ENCODE measurements at places on chromosomes 16 and 17.

DNA sequence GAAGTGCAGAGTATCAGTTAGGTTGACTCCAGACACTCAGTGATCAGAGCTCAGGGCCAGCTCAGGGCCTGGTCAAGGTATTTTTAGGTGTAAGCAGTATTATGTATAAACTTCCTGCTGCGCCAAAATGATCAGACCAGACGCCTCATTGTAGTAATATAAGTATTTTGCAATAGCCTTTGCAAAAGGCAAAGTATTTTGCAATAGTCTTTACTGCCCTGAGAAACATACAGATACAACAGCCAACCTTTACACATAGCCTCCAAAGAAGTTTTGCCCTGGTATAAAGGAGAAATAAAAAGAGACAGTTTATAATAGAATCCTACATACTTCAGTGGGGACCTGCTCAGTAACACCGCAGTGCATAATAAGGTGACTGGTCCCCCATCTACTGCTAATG lies 333.0 kb upstream of the EEF2KMT start:
- DNase-seq: no peak

DNA sequence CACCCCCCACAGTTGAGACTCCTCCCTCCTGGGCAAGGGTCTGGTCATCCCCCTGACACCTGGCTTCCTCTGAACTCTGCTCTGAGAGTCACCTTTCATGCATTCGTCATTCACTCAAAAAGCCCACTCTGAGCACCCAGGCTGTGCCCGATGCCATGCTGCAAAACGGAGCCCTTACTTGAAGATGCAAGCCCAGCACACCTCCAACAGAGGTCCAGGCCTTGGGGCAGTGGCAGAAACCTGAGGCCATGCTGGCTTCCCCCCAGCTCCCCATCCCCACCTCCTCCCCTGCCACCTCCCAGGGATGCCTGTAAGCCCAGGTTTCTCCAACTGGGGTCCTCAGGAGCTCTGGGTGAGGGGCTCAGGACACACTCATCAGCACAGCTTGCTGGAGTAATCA lies 67.7 kb upstream of the TNRC6C start:
- DNase-seq: no peak

- DNase-seq: no peak
Measured at GRCh38 chr16:76985392-76986045, 205.5 kb upstream of the MON1B start.

DNA sequence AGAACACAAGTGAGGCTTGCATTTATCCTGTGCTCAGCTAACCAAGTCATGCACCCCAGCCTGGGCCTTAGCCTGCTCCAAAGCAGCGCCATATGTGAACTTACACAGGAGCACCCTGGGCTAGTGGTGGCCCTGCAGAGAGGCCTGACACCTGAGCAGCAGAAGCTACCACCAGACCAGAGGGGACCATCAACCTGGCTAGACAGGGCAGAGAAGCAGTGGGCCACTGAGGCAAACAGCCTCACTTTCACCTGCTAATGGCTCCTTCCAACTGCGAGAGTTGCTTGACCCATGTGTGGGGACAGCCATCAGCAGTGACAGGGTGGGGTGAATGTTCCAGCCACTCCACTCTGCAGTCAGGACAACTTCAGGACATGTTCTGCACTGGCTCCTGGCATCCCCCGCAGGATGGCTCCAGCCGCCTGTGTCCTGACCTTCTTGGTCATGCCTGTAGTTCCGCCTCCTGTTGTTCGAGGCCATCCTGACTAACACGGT lies 2.9 kb upstream of the C16orf95 start:
- no peak for DNase-seq

DNA sequence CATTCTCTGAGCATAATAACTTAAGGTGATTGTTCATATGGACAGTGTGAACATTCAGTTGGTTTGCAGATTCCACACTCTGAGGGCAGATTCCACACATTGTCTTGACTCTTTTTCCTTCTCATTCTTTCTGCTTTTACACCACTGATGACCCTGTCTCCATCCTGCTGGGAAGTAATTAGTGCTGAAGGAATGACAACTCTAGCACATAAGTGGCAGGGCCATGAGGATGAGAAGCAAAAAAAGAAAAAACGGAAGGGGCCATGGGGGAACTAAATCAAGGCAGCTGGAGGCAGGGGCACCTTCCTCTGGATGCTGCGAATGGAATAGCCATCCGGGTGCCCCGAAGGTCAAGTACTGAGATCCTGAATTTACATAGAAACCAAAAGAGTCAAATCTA lies 944.0 kb downstream of the KCNJ2 start:
- DNase-seq: no peak

- no peak for DNase-seq
Measured at GRCh38 chr16:16007743-16008111, 58.3 kb downstream of the ABCC1 start.

GRCh38 chr17:49352587-49353154 lies 9.4 kb downstream of the ZNF652 start:
- DNase-seq: no peak

GRCh38 chr17:48593126-48593829 lies at the start of gene HOXB5:
TSS of gene HOXB5 (minus strand) at chr17:48593779. CDS start at chr17:48593682, 97 bp downstream.
- no peak for DNase-seq

GRCh38 chr17:48236681-48237134 lies 129.1 kb downstream of the SNX11 start:
- no peak for DNase-seq

- DNase-seq: no peak
Measured at GRCh38 chr16:35173295-35173694, 1713.9 kb downstream of the TP53TG3F start.

- no peak for DNase-seq
Measured at GRCh38 chr16:49630783-49631182, 225.1 kb downstream of the ZNF423 start.

DNA sequence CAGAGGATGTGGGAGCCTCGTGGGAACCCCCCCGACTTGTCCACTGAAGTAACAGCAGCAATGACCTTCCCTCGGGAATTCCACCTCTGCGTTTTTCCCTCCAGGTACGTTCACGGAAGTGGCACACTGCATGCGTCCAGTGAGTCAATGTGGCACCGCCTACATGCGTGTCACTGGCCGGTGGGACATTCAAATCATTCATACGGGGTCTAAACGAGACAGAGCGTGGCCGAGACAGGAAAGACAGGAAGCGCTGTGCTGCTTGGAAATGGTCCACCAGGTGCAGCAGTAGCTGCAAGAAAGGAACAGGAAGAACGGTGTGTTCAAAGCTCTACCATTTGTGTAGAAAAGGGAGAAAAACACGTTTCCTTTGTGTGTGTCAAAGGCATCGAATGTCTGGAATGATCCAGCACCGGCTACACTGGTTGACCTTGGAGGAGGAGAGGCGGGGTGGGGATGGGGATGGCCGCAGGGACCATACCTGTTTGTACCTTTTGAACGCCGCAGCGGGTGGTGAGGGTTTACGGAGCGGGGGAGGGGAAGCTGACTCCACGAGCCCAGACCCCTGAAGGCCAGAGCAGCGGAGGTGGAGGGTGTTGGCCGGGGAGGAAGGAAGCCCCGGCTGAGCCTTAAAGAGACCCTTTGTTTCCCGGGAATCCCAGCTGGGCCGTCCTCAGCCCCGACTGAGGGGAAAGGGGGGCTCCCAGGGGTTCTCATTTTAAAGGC lies 1.7 kb upstream of the PGAP6 start:
- DNase-seq: no peak

DNA sequence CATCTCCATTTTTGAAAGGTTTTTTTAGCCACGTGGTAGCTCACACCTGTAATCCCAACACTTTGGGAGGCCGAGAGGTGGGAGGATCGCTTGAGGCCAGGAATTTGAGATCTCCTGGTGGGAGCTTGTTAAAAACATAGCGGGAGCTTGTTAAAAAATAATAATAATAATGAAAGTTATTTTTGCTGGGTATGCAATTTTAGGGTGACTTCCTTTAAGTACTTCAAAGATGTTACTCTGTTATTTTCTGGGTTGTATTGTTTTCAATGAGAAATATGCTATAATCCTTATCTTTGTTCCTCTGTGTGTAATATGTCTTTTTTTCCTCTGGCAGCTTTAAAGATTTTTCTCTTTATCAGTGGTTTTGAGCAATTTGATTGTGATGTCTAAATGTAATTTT lies 48.1 kb downstream of the NLK start:
- DNase-seq: no peak

- no peak for DNase-seq
Measured at GRCh38 chr16:11145173-11145818, 110.7 kb downstream of the SOCS1 start.

DNA sequence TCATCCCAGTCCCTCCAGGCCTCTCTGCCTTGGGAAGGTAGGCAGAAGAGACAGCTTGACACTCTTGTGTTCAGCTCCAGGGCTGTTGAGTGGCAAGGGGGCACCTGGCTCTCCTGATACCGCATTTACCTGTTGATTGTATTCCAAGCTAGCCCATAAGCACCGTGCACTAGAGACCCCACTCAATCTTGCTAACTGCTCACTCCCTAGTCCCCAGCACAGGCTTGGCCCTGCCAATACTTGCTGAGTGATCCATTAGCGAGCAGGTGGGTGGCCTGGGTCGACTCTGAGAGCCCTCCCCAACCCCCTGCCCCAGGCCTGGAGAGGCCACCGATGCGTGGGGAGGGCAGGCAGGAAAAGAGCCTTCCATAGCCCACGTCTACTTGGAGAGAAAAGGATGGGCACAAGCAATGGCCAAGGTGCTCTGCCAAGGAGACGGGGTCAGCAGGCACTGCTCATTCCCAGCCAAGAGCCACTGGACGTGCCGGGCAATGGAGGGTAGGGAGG lies 29.5 kb downstream of the FA2H start:
- no peak for DNase-seq

- DNase-seq: no peak
Measured at GRCh38 chr16:12153662-12154061, 177.1 kb downstream of the SNX29 start.

- no peak for DNase-seq
Measured at GRCh38 chr17:38918916-38919315, 6.5 kb upstream of the LASP1NB start.

DNA sequence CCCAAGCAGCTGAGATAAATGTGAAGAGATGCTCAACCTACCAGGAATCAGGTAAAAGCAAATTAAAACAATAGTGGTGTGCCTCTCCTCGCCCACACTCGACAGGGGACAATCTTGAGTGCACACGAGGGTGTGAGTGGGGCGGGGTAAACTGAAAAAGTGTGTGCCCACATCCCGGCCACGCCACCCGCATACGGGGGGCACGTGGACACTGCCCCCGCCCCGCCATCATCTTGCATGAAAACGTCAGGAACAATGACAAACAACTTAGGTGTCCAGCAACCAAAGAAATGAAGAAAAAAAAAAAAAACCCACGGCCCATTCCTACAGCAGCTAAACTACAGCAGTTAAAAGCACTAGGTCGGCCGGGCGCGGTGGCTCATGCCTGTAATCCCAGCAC lies 14.1 kb downstream of the PEMT start:
- DNase-seq: no peak

- no peak for DNase-seq
Measured at GRCh38 chr17:74968361-74968780, 4.2 kb downstream of the HID1 start.

DNA sequence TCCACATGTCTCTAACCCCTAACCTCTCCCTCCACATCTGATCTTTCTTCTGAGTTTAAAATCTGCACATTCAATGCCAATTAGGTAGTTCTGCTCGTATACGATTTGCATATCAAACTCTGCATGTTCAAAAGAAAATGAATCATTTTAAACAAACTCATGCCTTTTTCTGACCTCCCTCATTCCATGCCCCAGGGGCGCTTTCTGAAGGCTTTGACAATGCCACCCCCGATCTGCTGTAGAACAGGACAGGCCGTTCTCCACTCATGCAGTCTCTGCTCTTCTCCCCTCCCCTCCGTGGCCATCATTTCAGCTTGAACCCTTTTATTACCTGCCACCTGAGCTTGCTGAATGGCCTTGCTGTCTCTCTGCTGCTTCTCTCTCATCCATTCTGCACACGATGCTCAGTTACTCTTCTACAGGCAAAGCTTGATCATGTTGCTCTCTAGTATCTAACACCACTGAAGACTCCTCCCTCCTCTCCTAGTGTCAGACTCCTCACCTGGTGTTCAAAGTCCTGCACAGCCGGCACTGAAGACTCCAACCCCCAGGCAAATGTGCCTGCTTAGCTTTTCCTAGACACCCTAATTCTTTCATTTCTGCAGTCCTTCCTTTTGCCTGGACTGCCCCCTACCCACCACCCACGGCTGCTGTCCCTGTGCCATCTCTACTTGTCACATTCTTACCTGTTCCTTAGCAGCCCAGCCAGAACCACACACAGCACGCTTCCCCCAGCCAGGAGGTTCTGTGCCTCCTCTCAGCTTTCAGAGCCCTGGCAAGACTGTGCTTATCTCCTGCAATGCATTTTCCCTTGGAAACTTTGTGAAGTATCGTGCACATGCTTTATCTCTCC lies 6.2 kb downstream of the TMEM238L start:
- no peak for DNase-seq

DNA sequence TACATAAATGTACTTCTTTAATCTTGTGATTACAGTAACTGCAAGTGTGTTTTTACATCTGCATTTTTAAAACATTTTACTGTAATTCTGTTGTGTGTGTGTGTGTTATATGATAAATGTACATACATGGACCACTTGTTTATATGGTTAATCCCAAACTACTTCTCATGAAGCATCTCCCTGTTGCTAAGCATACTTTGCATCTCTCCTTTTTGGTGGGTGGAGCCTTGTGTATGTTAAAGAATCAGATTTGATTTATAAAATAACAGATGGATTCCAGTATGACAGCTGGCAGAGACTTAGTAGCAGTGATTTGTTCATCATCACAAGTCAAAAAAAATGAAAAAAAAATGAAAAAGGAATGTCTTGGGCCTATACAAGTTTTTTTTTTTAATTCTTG lies 56.0 kb upstream of the RHBDL3 start:
- DNase-seq: no peak

DNA sequence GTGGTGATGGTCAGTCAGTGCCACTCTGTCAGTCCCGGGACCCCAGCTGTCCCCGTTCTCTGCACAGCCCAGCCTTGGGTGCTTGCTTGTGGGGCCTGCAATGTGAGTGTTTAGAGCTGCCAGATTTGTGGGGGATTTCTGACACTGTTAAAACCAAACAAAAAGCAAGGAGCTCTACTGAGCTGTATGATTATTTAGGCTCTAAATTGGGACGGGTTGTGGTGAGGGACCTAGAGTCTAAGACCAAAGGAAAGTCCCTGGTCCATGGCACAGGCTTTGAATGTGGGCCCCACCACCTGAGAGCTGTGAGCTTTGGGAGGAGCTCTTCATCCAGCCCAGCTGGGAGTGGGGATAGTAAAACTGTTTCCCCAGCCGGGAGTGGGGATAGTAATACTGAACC lies 63.3 kb downstream of the KSR1 start:
- DNase-seq: no peak

GRCh38 chr17:50868140-50868438 lies 1.9 kb upstream of the TOB1 start:
- no peak for DNase-seq

- DNase-seq: no peak
Measured at GRCh38 chr17:15883617-15884111, 61.3 kb upstream of the ADORA2B start.

- DNase-seq: no peak
Measured at GRCh38 chr17:12554251-12554650, 111.4 kb upstream of the MYOCD start.

DNA sequence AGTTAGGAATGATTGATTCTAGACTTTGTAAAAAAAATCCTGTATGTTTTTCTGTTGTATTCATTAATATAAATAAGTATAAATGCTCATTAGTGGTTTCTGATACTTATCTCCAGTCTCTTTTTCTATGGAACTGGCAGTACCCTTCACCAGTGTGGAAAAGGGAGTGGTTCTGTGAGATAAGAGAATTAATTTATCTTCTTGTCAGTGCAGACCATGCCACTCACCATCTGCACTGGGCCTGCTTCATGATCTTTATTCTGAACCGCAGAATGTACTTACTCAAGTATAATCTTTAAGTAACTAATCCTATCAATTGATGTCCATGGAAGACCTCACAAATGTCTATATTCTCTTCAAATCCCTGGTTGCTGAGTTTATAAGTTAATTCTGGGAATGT lies 836.1 kb upstream of the CDH8 start:
- no peak for DNase-seq
